ENCODE measurements at places on chromosomes 12 and 14.
A peak's percentile ranks its signal among the peaks of the same experiment; 100 is the strongest.

DNA sequence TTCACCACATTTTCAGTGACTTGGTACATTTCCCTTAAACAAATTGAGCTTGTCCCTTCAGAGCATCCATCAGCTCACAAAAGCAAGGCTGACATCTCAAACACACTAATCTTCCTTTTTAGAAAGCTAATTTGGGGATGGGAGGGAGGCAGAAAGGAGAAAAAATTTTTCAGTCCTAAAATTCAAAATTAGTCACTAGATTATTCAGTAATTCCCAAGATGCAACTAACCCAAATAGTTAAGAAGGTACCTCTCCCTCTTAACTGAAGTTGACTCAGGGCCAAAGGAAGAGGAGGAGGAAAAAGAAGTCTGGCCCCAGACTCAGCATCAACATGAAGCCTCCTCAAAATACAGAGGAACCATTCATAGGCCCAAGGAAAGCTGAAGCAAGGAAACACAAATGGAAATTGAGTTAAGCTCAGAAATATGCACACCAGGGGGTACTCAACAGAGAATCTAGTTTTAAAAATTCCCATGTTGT, 21.7 kb downstream of the CBX5 start:
- no peaks in the 10 kb centered on the region for H3K27me3 ChIP-seq
- peak overlapping the region; percentile 70 for H3K27ac ChIP-seq
- H3K4me1 ChIP-seq, result peaks cover 21% of the 10 kb centered on the region

DNA sequence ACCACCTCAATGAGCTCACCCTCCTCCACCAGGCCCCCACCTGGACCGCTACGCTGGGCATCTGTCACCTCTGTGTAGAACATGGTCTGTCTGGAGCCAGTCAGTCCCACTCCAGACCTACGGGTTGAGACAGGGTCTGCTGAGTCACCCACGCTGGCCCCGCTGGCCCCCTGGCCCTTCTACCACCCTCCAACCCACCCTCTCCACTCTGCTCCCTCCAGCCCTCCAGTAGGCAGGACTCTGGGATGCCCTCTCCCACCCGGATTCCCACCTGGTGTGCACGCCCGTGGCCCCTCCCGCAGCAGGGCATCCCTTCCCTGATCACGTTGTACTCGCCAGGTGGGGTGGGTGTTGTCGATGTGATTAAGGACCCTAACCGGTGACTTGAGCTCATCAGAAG, 4.6 kb upstream of the JAG2 start:
- H3K4me1 ChIP-seq, result peaks cover 17% of the 10 kb centered on the region
- no peak overlapping the region for H3K4me3 ChIP-seq
- no peaks in the 10 kb centered on the region for H3K27me3 ChIP-seq
- DNase-seq, result no peak
- no peaks in the 10 kb centered on the region for H3K36me3 ChIP-seq
- no peak overlapping the region for H3K27ac ChIP-seq

DNA sequence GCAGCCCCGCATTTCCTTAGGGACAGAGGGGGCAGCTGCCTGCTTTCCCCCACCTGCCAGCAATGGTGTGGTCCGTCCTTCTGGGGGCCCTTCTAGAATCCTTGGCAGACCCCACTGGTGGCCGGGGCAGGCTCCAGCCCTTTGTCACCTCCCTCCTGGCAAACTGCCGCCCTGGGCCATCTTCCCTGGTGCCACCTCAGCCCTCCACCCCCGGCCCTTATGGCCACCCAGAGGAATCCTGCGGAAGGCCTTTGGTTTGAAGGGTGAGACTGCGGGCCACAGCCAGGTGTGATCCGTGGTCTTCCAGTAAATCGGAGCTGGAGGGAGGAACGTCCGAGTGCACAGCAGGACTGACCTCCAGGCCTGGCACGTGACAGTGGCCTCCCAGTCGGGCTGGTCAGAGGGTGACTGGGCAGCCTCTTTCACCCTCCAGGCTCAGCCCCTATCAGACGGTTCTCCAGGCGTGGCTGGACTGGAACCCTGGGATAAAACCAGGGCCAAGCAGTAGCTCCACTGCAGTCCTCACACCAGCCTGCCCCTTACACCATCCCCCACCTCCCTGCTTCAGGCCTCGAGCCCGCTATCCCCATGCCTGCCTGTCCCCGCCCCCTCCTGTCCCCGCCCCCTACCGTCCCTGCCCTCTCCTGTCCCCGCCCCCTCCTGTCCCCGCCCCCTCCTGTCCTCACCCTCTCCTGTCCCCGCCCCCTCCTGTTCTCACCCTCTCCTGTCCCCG, 12.4 kb downstream of the FBRSL1 start:
- DNase-seq, result no peak
- peaks cover 32% of the 10 kb centered on the region for H3K4me1 ChIP-seq
- H3K36me3 ChIP-seq, result no peaks in the 10 kb centered on the region
- no peak overlapping the region for H3K27ac ChIP-seq
- H3K4me3 ChIP-seq, result no peak overlapping the region

GRCh38 chr12:91704446-91704845, 441.2 kb downstream of the BTG1 start:
- H3K27ac ChIP-seq, result no peak overlapping the region
- DNase-seq, result no peak
- H3K4me1 ChIP-seq, result peaks cover 10% of the 10 kb centered on the region
- H3K36me3 ChIP-seq, result no peaks in the 10 kb centered on the region
- no peaks in the 10 kb centered on the region for H3K27me3 ChIP-seq
- H3K4me3 ChIP-seq, result no peak overlapping the region

- no peak for DNase-seq
- H3K4me1 ChIP-seq, result peaks cover 7% of the 10 kb centered on the region
- H3K4me3 ChIP-seq, result peak overlapping the region; percentile 8
- H3K27me3 ChIP-seq, result peaks cover 69% of the 10 kb centered on the region
- H3K27ac ChIP-seq, result no peak overlapping the region
Measured at GRCh38 chr12:3365463-3366411, 125.3 kb upstream of the PRMT8 start.

DNA sequence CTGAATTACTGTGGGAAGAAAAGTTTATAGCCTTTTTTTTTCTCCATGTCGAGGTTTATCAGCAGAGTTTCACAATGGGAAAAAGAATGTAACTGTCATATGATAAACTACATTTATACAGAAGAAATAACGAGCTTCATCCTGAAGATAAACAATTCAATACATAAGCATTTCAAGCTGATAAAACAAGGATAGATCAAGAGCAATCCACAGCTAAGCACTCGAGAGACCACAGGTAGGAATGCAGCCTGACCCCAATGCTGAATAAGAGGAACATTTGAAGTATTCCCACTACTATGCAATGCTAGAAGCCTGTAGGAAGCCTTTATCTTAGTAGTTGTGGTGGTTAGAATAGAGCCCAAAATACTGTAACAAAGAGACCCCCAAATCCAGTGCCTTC, 32.6 kb upstream of the DAAM1 start:
- no peaks in the 10 kb centered on the region for H3K27me3 ChIP-seq
- no peak overlapping the region for H3K27ac ChIP-seq
- H3K36me3 ChIP-seq, result no peaks in the 10 kb centered on the region
- peaks cover 5% of the 10 kb centered on the region for H3K4me1 ChIP-seq
- no peak for DNase-seq
- H3K4me3 ChIP-seq, result no peak overlapping the region

- no peaks in the 10 kb centered on the region for H3K27me3 ChIP-seq
- peaks cover 74% of the 10 kb centered on the region for H3K4me1 ChIP-seq
Measured at GRCh38 chr12:55707841-55708694, at the start of gene ITGA7. Gene ITGA7 (minus strand): TSS chr12:55707904. CDS start chr12:55707682, 222 bp downstream.

GRCh38 chr14:95483309-95484165, 32.9 kb downstream of the SYNE3 start:
- no peak overlapping the region for H3K4me3 ChIP-seq
- no peaks in the 10 kb centered on the region for H3K27me3 ChIP-seq
- DNase-seq, result peak; percentile 87
- H3K27ac ChIP-seq, result peak overlapping the region; percentile 79
- H3K36me3 ChIP-seq, result no peaks in the 10 kb centered on the region
- peaks cover 52% of the 10 kb centered on the region for H3K4me1 ChIP-seq

- H3K4me3 ChIP-seq, result no peak overlapping the region
- no peaks in the 10 kb centered on the region for H3K4me1 ChIP-seq
- H3K36me3 ChIP-seq, result no peaks in the 10 kb centered on the region
- H3K27me3 ChIP-seq, result no peaks in the 10 kb centered on the region
- no peak overlapping the region for H3K27ac ChIP-seq
Measured at GRCh38 chr12:31222620-31223222, 103.2 kb downstream of the SINHCAF start.

- H3K4me3 ChIP-seq, result no peak overlapping the region
- H3K27me3 ChIP-seq, result no peaks in the 10 kb centered on the region
- no peaks in the 10 kb centered on the region for H3K36me3 ChIP-seq
- peaks cover 19% of the 10 kb centered on the region for H3K4me1 ChIP-seq
Measured at GRCh38 chr12:46664761-46665287, 161.0 kb downstream of the SLC38A4 start.

DNA sequence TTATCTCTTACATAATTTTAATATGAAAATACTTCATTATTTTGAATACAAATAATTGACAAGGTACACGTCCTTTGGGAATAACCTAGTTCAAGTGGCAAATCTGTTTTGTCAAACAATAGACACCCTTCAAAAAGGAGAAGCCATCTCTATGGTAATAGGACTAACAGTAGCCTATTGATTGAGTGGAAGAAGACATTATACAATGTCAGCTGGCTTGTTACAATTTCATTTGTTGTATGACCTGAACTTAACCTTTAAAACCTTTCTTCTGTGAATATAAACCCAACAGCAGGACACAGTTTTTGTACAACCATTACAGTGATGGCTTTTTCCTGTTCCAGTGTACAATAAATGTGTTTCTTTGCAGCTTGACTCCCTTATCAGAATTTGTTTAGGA, 8.1 kb downstream of the TMEM260 start:
- H3K36me3 ChIP-seq, result peaks cover 38% of the 10 kb centered on the region
- no peak overlapping the region for H3K4me3 ChIP-seq
- no peak overlapping the region for H3K27ac ChIP-seq
- no peak for DNase-seq

GRCh38 chr12:40054555-40055227, 51.2 kb downstream of the SLC2A13 start:
- no peaks in the 10 kb centered on the region for H3K36me3 ChIP-seq
- peaks cover 8% of the 10 kb centered on the region for H3K4me1 ChIP-seq
- peak overlapping the region; percentile 10 for H3K4me3 ChIP-seq
- H3K27me3 ChIP-seq, result no peaks in the 10 kb centered on the region
- peak overlapping the region; percentile 39 for H3K27ac ChIP-seq

All from tibial artery (tissue), 4 donors.